Putamen (tissue), 1 donor: ENCODE measurements at places on chromosomes 7 and 10.
A peak's percentile ranks its signal among the peaks of the same experiment; 100 is the strongest.

GRCh38 chr7:116570306-116570705, 45.5 kb downstream of the CAV1 start:
- DNase-seq, result no peak

- DNase-seq, result no peak
Observed at GRCh38 chr7:74202841-74203556, 6.8 kb upstream of the LAT2 start.

DNA sequence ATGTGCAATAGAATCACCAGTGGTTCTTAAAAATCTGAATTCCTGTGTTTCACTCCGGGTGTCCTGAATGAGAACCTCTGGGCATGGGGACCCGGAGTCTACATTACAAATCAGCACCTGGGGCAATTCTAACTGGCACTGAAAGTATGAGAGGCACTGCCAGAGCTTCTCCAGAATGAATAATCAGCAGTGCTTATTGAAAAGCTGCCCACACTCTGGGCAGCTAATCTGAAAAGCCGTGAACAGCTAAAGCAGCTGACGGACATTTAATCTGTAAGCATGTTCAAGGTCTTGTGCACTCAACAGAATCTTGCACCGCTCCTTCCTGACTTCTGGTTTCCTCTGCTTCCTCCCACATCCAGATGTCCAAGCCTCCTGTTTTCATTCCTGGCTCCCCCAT, 113.3 kb upstream of the KIF5B start:
- no peak for DNase-seq

- no peak for DNase-seq
Observed at GRCh38 chr7:29309041-29309854, 114.7 kb downstream of the CHN2 start.

DNA sequence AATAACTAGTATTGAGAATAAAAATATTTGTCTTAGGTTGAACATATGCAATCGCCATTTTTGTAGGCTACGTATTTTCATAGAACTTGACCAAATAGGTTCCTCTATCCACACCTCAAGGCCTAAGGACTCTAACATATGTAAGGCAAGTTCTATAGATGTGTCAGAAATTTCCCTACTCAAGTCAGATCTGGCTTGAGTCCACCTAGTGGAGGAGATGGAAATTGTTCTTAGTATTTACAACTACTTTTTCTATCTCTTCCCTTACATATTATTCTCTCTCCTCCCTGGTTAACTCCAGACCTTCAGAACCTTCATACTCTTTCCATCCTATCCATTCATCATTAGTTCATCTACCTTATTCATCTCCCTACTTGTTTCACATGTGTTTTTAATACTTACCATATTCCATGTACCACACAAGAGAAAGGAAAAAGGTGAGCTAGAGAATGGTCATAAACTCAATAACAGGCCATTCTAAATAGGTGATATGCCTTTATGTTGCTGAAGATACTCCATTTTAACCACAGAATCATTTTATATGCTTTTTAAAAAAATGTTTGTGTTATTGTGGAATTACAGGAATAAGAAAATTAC, 174.5 kb upstream of the HDAC9 start:
- peak; percentile 6 for DNase-seq

GRCh38 chr10:31693491-31693890, 235.1 kb downstream of the ARHGAP12 start:
- no peak for DNase-seq
